ENCODE measurements at places on chromosomes 3 and 15.

DNA sequence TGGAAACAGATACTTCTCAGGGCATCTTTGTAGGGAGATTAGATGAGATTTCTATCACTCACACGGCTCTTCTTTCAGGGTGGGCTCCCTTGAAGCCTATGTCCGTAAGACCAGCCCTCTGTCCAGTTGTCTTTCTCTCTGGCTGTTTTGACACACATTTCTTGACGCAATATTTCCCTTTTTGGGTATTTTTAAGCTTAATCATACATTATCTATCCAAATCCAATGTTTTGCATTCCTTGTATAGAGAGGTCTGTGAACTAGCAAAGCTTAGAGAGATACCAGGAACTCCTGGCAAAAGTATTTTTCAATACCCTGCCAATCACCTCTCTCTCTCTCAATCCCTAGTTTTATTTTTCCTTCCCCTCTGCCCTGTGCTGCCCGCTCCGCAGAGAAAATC, 79.3 kb downstream of the EOMES start:
- no peak for DNase-seq

- DNase-seq: no peak
Observed at GRCh38 chr15:77983708-77984445, 93.6 kb downstream of the TBC1D2B start.

GRCh38 chr3:161066930-161067329, 38.2 kb downstream of the B3GALNT1 start:
- DNase-seq: no peak

GRCh38 chr15:25936004-25936403, 72.9 kb upstream of the ATP10A start:
- DNase-seq: no peak

DNA sequence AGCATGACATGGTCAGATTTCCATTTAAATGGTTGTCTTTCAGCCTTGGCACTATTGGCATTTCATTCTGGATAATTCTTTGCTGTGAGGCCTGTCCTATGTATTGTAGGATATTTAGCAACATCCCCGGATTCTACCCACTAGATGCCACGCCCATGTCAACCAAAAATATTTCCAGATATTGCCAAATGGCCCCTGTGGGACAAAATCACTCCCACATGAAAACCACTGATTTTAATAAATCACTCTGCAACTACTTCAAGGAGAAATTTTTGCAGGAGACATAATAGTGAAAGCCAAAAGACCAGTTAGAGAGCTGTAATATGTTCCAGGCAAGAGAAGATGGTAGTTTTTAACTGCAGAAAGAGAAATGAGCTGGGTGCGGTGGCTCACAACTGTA, 55.9 kb upstream of the RARB start:
- no peak for DNase-seq

DNA sequence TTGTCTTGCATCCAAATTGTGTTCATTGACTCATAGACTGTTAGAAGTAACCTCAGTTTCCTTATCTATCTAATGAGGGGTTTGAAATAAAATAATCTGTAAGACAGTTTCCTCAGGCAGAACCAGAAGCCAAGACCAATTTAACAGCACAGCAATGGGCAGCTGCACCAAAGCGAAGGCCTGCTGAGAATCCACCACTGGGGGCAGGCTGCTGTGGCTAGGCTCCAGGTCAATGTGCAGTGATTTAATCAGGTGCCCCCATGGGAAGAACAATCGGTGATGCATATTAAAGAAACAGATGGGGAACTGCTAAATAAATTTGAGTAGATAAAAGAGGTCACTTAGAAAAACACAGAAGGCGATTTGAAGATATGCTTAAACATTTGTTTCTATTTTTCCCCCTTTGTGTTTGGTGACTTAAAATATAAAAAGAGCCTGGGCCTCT, 28.0 kb upstream of the TMOD3 start:
- DNase-seq: peak; percentile 15

GRCh38 chr3:150729682-150730360, 26.1 kb upstream of the ERICH6 start:
- DNase-seq: peak; percentile 94

- DNase-seq: no peak
Observed at GRCh38 chr3:187251599-187251998, 39.9 kb downstream of the MASP1 start.

GRCh38 chr15:80160570-80161156, 7.9 kb downstream of the FAH start:
- DNase-seq: peak; percentile 94

DNA sequence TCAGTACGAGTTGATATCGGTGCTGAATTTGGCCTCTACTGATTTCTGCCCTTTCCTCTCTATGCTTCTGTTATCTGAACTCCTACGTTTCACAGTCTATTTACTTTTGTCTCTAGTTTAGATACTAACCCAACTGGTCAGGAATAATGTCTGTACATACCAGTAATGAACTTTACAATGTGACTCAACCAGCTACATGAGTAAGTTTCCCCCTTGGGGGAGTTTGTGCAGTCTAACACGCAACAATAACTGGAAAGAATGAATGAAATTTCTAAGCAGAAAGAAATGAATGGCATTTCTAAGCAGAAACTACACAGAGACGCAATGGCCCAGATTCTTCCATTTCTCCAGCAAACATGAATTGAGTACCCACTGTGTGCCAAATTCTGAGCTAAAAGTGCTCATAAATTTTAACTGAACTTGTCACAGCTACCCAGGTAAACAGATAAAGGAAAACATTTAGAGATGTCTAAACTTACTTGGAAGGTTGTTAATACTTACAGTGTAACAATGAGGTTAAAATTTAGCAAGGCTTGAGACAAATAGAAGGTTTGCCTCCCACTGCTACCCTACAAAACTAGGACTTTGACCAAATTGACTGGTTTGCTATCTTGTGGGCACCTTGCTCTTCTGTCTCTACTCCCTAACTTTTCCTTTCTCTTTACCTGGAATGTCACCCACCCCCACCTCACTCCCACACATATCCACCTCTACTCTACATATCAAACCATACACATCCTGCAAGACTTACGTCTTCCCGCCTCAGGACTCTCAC, 11.6 kb downstream of the UPK1B start:
- no peak for DNase-seq

DNA sequence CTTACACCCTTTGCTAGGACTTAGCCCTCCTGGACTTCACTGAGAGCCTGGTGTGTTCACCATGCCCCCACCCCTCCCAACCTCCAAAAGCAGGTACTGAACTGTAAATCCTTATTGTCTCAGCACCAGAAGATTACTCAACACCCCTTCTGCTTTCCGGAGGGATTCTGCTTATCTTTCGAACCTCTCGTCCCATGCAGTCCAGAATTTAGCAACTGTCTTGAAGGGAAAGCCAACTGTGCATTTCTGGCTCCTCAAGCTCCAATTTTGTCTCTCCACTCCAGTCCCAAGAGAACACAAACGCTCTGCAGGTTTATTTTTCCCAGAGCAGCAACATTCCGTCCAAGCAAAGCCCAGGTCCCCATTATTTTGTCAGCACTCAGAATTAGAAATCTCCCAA, 49.6 kb downstream of the RFTN1 start:
- no peak for DNase-seq

DNA sequence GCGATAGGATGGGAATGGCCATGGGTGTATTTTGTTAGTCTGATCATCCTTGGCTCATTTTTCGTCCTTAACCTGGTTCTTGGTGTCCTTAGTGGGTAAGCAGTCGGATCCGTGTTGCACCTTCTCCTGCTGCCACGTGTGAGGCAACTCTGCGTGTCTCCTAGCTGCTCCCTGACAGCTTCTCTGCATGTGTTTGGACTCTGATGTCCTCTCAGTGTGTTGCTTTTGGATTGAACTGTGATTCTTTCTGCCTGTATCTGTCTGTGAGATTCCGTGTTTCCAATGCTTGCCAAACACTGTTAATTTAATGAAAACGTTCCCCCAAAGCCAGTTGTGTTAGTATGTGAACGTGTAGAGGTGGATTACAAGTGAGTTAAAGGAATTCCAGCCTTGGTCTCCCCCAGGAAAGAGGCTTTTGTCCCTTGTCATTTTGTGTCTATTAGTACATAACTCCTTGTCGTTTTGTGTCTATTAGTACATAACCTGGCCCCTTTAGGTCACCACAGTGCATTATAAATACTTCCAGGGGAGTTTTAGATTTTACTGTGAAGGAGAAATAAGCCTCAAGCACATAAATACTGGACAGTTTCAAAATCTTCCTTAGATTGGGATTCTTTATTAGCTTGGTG, 172.4 kb downstream of the CHDH start:
- DNase-seq: no peak

GRCh38 chr3:101861789-101862415, 12.6 kb downstream of the NFKBIZ start:
- DNase-seq: no peak

DNA sequence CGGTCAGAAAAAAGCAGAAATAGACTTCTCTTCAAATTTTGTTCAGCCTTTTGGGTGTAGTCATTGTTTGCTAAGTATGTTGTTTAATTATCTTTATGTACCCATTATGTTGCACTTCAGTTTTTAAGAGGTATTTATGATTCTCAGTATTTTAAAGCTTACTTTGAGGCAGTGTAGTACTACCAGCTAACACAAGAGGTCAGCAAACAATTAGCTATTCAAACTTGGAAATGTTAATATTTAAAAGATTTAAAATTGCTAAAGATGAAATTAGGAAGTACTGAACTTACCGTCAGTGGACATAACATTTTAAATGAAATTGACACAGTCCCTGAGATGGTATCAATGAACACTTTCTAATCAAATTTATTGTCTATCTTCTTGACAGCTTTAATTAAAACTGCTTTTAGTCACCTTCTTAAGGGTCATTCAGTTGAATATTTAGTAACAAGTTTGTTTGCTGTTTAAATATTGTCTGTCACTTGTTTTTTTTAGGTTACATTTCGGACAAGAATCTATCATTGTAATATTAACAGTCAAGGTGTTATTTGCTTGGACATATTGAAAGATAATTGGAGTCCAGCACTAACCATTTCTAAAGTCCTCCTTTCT, 28.1 kb downstream of the NKIRAS1 start:
- peak; percentile 64 for DNase-seq

- peak; percentile 17 for DNase-seq
Observed at GRCh38 chr3:169666376-169667165, 3.1 kb upstream of the MECOM start.

- DNase-seq: no peak
Observed at GRCh38 chr15:88529021-88529630, 17.4 kb downstream of the DET1 start.

DNA sequence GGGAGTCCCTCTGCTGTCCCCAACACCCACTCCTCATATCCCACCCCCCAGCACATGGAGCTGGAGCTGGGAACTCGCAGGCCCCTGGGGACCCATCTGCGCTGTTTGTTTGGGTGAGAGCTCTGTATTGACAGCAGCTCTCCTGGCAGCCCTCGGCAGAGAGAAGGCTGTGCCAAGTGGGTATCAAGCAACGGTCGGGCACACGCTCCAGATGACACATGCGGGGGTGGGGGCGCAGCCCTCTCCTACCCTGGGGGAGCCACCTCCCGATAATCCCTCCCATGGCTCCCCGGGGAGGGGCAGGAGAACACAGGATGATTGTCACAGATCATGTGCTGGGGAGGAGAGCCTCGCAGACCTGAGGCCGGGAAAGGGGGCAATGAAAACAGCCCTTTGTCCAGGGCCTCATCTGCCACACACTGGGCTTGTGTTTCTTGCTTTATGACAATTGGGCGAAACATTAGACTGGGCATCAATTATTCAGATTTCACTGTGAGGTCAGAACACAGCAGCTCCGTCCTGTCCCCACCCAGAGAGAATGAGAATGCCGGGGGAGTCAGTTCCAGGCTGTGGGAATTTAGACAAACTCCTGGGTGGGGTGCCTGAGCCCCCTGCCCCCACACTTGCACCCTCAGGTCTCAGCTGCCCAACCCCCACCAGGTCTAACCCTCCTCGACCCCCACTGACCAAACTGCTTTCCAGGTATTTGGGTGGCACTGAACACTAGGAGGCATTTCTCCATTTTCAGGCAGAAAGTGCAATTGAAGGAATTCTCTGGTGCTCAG, 46.4 kb upstream of the KLF13 start:
- DNase-seq: no peak

DNA sequence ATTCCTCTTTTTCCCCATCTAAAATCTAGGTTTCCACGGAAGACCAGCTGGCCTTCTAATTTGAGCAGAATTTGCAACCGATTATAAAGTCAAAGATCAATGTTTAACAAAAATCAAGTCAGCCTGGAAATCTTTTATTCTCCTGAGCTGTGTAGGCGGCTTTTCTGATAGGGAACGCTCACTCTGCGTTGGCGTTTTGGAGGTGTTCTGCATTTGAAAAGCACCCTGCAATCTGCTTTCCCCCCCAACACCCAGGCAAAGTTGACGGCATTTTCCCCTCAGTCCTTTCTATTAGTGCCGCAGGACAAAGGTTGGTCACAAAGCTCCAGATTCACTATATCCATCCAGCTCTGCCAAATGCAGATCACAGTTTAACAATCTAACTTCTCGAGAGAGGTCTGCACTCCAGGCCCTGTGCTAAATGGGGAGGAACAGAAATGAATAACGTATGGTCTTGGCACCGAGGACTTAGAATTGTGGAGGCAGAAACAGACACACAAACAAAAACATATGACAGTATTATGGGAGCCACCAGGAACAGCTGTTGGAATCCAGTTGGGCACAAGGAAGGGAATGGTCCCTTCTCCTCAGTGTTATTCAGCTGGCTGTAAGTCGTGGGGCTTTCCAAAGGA, 50.4 kb upstream of the LARS2 start:
- DNase-seq: no peak

DNA sequence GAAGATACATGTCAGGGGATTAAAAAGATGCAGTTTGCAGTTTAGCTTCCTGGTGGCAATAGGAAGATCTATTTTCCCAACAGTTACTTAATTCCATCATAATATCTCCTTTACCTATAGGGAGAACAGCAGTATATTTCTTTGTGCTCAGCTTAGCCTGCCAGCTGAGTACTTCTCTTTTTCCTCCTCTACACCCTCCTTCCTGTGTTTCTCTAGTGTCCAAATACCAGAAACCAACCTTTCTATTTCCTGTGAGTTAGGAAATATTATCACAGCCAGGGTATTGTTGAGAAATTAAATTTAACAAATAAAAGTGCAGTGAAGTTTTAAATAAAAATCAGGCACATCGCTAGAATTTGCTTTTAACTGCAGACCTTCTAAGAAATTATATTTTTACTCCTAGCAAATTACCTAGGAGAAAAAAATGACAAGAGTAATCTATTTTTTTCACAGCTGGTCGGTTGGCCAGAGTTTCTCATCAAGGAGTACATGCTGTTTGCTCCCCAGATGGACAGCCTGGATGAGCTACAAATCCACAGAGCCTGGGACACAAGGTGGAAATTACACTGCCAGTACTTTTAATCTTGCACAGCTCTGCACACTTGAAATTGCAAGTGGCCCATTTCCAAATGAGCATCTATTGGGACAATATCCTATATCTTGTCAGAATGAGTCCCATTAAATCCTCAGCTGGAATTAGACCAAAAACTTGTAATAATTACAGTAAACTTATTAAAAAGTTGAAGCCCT, 185.2 kb upstream of the CFAP20DC start:
- DNase-seq: peak; percentile 25

GRCh38 chr3:116034086-116034485, 410.8 kb downstream of the GAP43 start:
- no peak for DNase-seq

DNA sequence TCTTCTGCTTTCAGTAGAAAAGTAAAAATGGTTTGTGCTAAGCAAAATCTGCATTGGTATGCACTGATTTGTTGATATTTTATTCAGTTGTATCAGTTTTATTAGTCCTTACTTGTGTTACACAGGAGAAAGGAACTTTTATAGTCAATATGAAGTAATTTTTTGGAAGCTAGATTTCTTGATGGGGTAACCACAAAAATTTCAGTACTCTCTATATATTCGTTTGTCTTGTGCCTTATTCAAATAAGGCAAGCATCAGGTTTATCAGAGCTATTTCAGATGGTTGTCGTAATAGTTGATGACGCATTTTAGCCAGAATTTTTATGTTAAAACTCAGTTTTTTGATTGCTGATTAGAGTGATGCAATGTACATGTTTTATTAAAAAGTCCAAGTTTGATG, 50.7 kb upstream of the NIPA1 start:
- no peak for DNase-seq
